Activated naive CD8-positive, alpha-beta T cell treated with anti-CD3 and anti-CD28 coated beads for 36 hours (primary cell): ENCODE measurements at places on chromosomes 6 and 20. TPM values are rescaled to one million over a fixed set of nuclear protein-coding genes. Genes with fewer than 3 reads are reported as not detected.

Gene LZTS3
- 1.6 TPM for total RNA-seq

Gene LY86
- total RNA-seq = 1.2 TPM

GRCh38 chr20:23002276-23002675, 32.8 kb upstream of the SSTR4 start:
- no peak for DNase-seq
- no peak overlapping the region for H3K4me3 ChIP-seq
- H3K27ac ChIP-seq = no peak overlapping the region
- H3K27me3 ChIP-seq = no peaks in the 10 kb centered on the region
- H3K36me3 ChIP-seq = no peaks in the 10 kb centered on the region
- H3K4me1 ChIP-seq = no peaks in the 10 kb centered on the region

DNA sequence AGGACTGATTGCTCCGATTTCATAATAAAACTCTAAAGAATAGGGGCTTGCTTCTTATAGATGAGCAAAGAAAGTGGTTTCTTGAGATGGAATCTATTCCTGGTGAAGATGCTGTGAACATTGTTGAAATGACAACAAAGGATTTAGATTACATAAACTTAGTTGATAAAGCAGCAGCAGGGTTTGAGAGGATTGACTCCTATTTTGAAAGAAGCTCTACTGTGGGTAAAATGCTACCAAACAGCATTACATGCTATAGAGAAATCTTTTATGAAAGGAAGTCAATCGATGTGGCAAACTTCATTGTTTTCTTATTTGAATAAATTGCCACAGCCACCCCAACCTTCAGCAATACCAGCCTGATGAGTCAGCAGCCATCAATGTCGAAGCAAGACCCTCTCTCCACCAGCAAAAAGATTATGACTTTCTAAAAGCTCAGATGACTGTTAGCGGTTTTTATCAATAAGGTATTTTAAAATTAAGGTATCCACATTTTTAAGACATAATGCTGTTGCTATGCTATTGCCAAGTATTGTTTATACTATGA, 12.7 kb upstream of the MTRF1L start:
- H3K27ac ChIP-seq = no peak overlapping the region
- no peaks in the 10 kb centered on the region for H3K36me3 ChIP-seq
- no peak for DNase-seq
- no peak overlapping the region for H3K4me3 ChIP-seq

Gene ASIP
- not detected for total RNA-seq

- no peaks in the 10 kb centered on the region for H3K36me3 ChIP-seq
- no peaks in the 10 kb centered on the region for H3K27me3 ChIP-seq
- DNase-seq = no peak
- no peak overlapping the region for H3K27ac ChIP-seq
- no peak overlapping the region for H3K4me3 ChIP-seq
- peaks cover 25% of the 10 kb centered on the region for H3K4me1 ChIP-seq
Observed at GRCh38 chr6:16840725-16841124, 79.5 kb upstream of the ATXN1 start.

Gene PSORS1C2
- not detected for total RNA-seq

Gene NHSL1
- total RNA-seq = 0.68 TPM

DNA sequence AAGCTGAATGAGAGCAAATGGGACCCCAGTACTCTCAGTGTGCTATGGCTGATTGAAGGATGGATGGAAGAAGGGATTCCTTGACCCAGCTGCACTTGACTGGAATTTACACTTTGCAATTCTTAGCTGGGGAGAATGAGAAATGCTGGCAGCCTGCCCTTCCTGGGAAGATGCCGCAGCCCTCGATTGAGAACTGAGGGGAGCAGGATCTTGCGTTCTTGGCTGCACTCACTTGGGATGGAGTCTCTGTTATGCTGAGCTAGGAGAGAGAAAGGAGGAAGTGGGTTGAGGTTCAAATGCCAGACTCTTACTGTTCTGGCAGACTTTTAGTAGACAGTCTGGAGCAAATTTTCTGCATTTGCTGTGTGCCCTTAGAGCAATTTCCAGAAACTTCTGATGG, 221.2 kb downstream of the FNDC1 start:
- no peak for DNase-seq
- no peak overlapping the region for H3K4me3 ChIP-seq
- no peaks in the 10 kb centered on the region for H3K4me1 ChIP-seq
- H3K27me3 ChIP-seq = peaks cover 49% of the 10 kb centered on the region
- no peak overlapping the region for H3K27ac ChIP-seq

DNA sequence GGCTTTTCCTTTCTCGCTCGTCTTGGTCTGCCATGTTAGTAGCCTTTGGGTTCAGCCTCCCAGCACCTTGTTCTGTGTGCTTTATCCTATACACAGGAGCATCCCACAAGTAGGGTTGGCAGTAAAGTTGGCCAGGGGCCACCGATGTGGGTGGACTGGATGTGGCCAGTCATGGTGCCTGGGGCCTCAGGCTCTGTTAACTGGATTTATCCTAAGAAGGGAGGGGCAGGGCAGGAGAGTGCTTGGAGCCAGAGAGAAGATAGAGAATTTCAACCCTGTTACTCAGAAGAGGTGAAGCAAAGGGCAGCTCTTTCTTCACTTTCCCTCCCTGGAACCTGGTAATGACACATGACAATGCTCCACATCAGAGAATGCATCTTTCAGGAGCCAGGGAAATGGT, 14.1 kb upstream of the SIRPB2 start:
- H3K4me3 ChIP-seq = no peak overlapping the region
- H3K36me3 ChIP-seq = peaks cover 3% of the 10 kb centered on the region
- H3K27me3 ChIP-seq = peaks cover 22% of the 10 kb centered on the region
- no peak for DNase-seq
- H3K4me1 ChIP-seq = peaks cover 5% of the 10 kb centered on the region

Gene DEFB124
- total RNA-seq = not detected

Gene ALDH5A1
- 18.2 TPM for total RNA-seq

DNA sequence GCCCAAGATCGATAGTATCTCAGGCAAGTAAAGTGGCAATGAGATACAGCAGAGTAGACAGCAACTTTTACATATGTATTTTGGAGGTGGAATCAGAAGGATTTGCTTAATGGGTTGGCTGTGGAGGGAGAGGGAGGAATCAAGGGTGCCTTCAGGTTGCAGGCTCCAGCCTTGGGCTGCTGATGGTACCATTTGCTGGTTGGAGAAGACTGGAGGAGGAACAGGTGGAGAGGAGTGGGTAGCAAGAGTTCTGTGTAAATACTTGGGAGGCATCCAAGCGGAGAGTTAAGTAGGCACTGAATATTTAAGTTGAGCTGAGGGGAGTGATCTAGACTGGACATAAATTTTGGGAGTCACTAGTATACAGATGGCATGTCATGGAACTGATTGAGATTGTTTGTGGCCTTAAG, 5.2 kb downstream of the BICRAL start:
- peaks cover 29% of the 10 kb centered on the region for H3K4me1 ChIP-seq
- H3K36me3 ChIP-seq = peaks cover 36% of the 10 kb centered on the region
- H3K27me3 ChIP-seq = no peaks in the 10 kb centered on the region
- no peak overlapping the region for H3K4me3 ChIP-seq

DNA sequence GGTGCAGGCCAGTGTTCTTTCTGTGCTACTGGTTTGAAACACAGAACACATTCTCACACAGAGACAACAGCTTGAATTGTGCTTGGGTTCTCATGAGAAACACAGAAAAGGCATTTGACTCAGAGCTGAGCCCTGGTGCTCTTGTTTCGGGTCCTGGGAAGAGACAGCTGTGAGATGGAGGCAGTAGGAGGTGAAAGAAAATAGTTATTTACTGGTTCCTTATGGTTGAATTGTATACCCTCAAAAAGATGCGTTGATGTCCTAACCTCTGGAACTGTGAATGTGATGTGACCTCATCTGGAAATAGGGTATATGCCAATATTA, 87.1 kb upstream of the RPS6KA2 start:
- H3K27me3 ChIP-seq = no peaks in the 10 kb centered on the region
- H3K4me3 ChIP-seq = no peak overlapping the region
- H3K4me1 ChIP-seq = no peaks in the 10 kb centered on the region
- DNase-seq = no peak
- H3K36me3 ChIP-seq = peaks cover 3% of the 10 kb centered on the region

DNA sequence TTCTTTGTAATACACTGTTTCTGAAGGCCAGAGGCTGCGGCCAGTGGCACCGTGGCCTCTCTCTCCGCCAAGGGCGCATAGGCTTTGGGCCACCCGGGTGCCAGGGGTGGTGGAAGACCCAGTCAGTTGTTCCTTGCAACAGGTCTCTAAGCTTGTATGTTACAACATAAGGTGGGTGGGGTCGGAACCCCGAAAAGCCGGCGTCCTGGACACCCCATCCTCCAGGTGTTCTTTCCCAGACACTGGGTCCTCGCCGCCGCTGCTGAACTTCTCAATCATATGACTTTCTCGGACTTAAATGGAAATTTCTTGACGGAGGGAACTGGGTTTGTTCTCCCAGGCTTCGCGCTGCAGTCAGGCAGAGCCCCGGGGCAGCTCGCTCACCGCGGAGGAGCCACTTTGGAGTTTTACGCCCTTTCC, 983 bp upstream of the KCNQ5 start:
- peaks cover 57% of the 10 kb centered on the region for H3K4me1 ChIP-seq
- H3K4me3 ChIP-seq = peak overlapping the region; percentile 95
- DNase-seq = peak; percentile 21
- peaks cover 12% of the 10 kb centered on the region for H3K36me3 ChIP-seq
- H3K27ac ChIP-seq = peak overlapping the region; percentile 99

Gene DNAH8
- not detected for total RNA-seq

DNA sequence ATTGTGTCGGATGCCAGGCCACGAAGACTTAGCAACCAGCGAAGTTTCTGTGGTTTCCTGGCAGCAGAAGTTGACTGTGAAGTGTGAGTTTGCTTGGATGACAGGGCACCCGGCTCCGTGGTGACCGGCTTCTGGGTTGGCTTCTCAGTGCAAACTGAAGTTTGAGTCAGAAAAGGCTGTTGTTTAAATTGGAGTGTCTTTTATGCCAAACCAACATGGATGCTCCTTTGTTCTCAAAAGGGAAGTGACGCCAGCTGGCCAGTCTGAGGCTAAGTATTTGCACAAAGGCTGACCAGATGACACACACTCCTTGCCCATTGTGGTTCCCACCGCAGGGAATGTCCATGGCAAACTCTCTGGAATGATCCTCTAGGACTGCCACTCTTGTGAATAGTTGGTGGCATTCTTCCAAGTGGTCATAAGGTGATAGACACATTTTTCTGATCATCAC, 164.8 kb upstream of the QKI start:
- H3K36me3 ChIP-seq = no peaks in the 10 kb centered on the region
- DNase-seq = no peak
- peaks cover 3% of the 10 kb centered on the region for H3K4me1 ChIP-seq

- peaks cover 61% of the 10 kb centered on the region for H3K36me3 ChIP-seq
- H3K4me1 ChIP-seq = peaks cover 44% of the 10 kb centered on the region
- no peak overlapping the region for H3K27ac ChIP-seq
- DNase-seq = no peak
Observed at GRCh38 chr20:1369970-1370369, 22.9 kb downstream of the FKBP1A start.

GRCh38 chr20:60791823-60792222, 460.2 kb upstream of the CDH4 start:
- no peak for DNase-seq
- H3K36me3 ChIP-seq = no peaks in the 10 kb centered on the region
- H3K4me3 ChIP-seq = no peak overlapping the region
- H3K4me1 ChIP-seq = no peaks in the 10 kb centered on the region
- no peak overlapping the region for H3K27ac ChIP-seq
- peaks cover 18% of the 10 kb centered on the region for H3K27me3 ChIP-seq

GRCh38 chr20:61331543-61331942, 79.5 kb downstream of the CDH4 start:
- no peak for DNase-seq
- no peak overlapping the region for H3K4me3 ChIP-seq
- H3K27me3 ChIP-seq = no peaks in the 10 kb centered on the region
- H3K36me3 ChIP-seq = no peaks in the 10 kb centered on the region

- H3K27ac ChIP-seq = no peak overlapping the region
- DNase-seq = no peak
- H3K4me3 ChIP-seq = no peak overlapping the region
- peaks cover 5% of the 10 kb centered on the region for H3K27me3 ChIP-seq
Observed at GRCh38 chr20:7843613-7844012, 96.6 kb downstream of the HAO1 start.

Gene RBCK1
- total RNA-seq = 115 TPM

- no peak overlapping the region for H3K4me3 ChIP-seq
- peaks cover 3% of the 10 kb centered on the region for H3K4me1 ChIP-seq
- DNase-seq = no peak
- peaks cover 17% of the 10 kb centered on the region for H3K36me3 ChIP-seq
- H3K27ac ChIP-seq = no peak overlapping the region
Observed at GRCh38 chr6:37371154-37372083, 17.6 kb downstream of the RNF8 start.

DNA sequence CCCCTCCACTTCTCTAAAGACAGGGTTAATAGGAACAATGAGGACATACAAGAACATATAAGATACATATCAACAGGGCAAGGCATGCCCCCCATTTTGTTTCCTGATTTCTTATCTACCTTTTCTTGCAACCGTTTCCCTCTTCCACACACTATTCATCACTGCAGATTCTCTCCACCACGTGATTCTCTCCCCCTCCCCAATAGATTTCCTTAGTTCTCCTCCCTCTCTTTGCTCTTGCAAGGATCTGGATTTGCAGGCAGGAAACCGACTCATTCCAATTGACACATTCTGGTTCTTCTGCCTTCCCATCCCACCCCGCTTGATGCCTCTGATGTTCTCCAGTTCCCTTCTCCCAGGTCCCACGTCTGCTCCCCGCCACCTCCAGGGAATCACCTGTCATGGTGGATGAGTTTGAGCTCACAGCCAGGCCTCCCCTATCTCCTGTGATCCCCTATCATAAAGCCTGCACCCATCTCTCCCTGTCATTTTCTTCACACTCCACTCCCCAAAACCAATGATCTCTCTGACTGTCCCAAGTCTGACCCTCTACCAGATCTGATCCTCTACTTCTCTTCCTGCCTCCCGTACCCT, 7.5 kb downstream of the GABBR1 start:
- peaks cover 13% of the 10 kb centered on the region for H3K4me1 ChIP-seq
- peaks cover 6% of the 10 kb centered on the region for H3K27me3 ChIP-seq
- H3K36me3 ChIP-seq = peaks cover 1% of the 10 kb centered on the region
- no peak for DNase-seq
- H3K27ac ChIP-seq = no peak overlapping the region

- DNase-seq = no peak
- no peak overlapping the region for H3K4me3 ChIP-seq
- H3K27me3 ChIP-seq = peaks cover 19% of the 10 kb centered on the region
- no peaks in the 10 kb centered on the region for H3K36me3 ChIP-seq
- H3K27ac ChIP-seq = no peak overlapping the region
Observed at GRCh38 chr6:137166247-137167098, 7.0 kb downstream of the IL22RA2 start.

Gene MRAP2
- total RNA-seq = not detected

DNA sequence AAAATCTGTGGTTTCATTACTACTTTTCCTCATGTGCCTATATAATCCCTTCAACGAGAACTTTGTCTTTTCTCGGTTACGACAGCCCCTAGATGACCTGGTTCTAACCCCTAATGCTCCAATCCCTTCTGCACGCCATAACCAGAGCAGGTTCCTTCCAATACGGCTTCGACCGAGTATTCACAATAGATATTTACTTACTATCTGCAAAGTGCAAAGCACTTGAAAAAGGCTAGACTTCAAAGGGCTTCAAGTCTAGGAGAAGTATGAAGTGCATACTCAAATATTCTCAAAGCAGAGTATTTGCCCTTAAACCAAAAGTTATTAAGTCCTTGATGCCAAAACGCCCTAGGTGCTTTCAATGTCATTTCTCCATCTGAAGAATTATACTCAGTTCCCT, 63.4 kb upstream of the NHSL1 start:
- no peak overlapping the region for H3K4me3 ChIP-seq
- no peak for DNase-seq
- peaks cover 25% of the 10 kb centered on the region for H3K27me3 ChIP-seq
- no peaks in the 10 kb centered on the region for H3K36me3 ChIP-seq
- no peak overlapping the region for H3K27ac ChIP-seq
- H3K4me1 ChIP-seq = no peaks in the 10 kb centered on the region
